ENCODE measurements at places on chromosomes 2 and 18. TPM values are rescaled to one million over a fixed set of nuclear protein-coding genes. Genes with fewer than 3 reads are reported as not detected.

The MARCHF4 gene
- 10.1 TPM for polyA plus RNA-seq

- DNase-seq, result no peak
Observed at GRCh38 chr2:233470839-233471238, 95.7 kb downstream of the USP40 start.

- no peak for DNase-seq
Observed at GRCh38 chr2:122261911-122262310, 506.5 kb downstream of the TSN start.

The CCDC178 gene
- not detected for polyA plus RNA-seq

The RIT2 gene
- polyA plus RNA-seq, result not detected

DNA sequence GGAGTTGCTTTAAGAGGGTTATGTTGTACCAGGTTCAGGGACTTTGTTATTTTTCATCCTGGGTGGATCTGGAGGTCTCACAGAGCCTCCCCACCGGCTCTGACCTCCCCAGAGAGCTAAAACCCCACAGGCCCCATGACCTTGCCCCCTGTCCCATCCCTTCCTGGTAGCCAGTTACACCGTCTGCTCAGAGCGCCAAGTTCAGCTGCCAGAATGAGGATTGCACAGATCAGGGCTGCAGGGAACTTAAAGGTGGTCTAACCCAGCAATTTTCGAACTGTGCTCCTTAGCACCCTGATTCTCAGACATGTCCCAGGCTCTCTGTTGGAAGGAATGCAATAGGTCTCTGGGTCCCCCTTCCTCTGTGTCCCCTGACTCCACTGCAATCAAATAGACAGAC, 32.1 kb downstream of the ATOH8 start:
- DNase-seq, result no peak

The GAL3ST2 gene
- polyA plus RNA-seq, result 0.41 TPM

The HOXD13 gene
- 0.17 TPM for polyA plus RNA-seq

The COX5B gene
- 341 TPM for polyA plus RNA-seq

The SULT1C4 gene
- not detected for polyA plus RNA-seq

The ZNF396 gene
- 0.94 TPM for polyA plus RNA-seq

The MAP4K4 gene
- 69.6 TPM for polyA plus RNA-seq

DNA sequence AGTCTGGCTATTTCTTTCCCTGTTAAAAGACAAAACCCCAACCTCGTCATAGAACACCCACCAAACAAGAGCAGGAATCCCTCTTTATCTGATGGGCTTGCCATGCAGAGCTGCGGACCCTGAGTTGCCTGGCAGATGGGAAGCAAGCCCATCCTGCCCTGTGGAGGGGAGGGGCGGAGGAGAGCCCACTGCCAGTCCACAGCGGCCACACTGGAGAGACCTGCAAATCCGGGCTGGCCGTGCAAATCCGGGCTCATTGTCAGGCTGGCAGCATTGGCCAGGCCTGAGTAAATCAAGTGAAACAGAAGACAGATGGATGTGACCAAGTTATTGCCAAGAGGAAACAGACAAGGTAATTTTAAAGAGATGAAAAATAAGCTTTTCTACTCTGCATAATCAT, 22.0 kb downstream of the MYL12B start:
- no peak for DNase-seq

The SERPINB8 gene
- polyA plus RNA-seq, result 3.5 TPM

DNA sequence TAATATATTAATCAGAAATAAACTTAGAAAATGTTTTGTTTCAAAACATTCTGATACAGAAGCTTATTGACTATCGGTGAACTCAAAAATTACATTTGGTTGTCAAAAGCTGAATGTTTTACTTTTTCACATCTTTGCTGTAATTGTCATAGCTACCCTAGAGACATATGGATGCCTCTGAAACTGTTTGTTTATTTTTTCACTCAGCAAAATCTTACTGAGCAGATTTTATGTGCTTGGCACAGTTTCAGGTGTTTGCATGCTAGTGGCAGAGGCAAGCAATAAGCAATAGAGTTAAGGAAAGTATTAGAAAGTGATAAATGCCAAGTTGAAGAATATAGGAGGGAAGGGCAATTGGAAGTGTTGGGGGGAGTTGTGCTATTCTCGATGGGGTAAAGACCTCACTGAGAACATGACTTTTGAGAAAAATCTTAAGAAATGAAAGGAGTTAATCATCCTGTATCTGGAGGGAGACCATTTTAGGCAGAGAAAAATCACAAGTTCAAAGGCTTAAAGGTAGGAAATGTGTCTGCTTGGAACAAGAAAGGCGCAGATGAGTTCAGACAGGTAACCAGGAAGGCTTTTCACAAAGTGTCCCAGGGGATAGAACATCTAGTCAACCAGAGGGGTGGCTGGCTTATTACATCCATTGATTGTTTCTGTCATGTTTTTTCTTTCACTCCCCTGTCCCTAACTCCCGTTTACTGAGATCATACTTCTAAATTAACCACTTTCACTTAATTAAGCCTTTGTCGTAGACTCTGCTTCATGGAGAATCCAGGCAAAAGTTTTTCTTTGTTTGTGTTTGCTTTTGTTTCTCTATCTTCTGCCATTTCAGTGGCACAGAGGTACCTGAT, 27.2 kb upstream of the COBLL1 start:
- no peak for DNase-seq

DNA sequence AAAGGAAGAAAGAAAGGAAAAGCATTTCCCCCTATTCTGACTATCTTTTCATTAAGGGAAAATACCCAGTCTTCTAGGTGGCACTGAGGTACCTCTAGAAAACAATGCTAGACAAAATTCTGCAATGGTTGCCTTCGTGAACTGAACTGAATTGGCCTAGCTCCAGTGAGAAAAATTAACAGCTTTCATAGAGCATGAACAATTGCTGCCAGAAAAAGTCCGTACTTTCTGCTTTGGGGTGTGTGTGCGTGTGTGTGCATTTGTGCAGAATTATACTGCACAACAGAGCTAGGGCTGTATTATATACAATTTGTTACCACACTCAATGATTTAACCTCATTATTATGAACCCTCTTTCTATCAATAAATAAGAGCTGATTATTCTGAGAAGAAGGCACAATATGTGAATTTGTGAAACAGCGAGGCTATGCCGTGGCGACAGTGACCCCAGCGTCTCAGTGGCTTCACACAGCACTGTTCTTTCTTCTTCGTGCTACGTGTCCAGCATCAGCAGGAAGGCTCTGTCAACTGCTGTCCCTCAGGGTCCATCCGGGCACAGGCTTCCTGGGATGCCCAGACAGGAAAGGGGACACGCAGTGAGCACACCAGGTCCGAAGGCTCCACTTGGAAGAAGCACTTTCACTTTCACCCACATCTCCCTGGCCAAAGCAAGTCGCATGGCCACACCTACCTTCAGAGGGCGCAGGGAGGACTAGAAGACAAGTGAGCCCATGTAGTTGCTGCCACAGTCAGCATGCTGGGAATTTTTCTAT, 47.5 kb downstream of the PTGR3 start:
- DNase-seq, result peak; percentile 61

The C2orf81 gene
- 2.4 TPM for polyA plus RNA-seq

DNA sequence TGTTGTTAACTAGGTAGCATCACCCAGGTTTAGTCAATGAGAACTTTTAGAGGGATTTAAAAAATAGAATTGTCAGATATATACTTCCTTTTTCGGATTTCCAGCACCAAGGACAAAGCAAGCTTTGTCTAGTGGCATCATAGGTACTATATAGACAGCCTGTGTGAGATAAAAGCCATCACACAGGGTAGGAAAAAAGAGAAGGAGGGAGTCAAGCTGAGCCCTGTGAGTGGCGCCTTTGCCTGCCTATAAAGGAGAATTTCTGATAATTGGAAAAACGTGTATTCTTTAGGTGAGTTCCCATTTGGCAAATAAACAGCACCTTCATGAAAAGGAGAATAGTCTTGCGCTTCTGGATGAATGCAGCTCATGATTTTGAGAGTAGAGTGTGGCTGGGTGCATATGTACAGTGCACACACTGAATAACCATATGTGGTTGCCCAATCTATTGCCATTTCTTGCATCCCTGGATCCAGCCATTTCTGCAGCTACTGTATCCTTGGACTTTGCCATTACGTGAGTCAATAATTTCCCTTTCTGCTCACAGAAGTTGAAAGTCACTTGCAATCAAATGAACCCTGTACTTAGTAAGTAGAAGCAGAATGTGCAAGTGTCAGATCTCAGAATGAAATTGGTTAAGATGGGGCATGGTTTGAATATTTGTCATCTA, 559.9 kb upstream of the MEX3C start:
- DNase-seq, result no peak

DNA sequence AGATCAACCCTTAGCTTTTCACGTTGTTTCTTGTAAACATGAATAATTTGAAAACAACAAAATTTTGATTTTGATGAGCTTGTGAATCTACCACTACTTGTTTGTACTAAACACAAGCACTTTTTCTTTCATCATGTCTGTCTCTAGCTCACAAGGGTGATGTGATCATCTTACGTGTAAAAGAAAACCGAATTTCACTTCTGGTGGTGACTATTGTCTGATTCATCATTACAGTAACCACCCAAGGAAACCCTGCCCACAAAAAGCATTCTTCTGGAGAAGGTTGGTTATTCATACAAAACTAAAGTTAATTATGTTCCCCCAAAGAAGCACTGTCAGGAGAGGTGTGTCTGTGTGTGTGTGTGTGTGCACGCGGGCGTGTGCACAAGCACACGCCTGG, 285.4 kb downstream of the ZNF516 start:
- DNase-seq, result no peak

DNA sequence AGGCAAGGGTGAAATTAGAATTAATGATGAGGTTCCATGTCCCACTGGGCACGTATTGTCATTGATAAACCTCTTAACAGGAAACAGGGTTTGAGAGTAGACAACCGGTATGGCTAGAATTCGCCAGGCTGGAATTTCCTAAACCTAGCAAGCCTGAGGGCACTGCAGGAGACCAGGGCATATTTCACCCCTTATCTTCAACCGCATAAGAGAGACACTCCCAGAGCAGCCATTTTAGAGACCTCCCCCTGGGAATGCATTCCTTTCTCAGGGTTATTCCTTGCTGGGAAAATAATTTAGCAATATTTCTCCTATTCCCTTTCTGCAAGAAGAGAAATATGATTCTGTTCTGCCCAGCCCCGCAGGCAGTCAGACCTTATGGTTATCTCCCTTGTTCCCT, 334.6 kb upstream of the LYPD1 start:
- DNase-seq, result no peak

The APCDD1 gene
- polyA plus RNA-seq, result not detected

The ARHGEF33 gene
- polyA plus RNA-seq, result 0.14 TPM

The LIMS3 gene
- polyA plus RNA-seq, result not detected

- DNase-seq, result no peak
Observed at GRCh38 chr2:196836440-196836839, 27.3 kb upstream of the C2orf66 start.

GRCh38 chr18:79974025-79974654, 9.7 kb downstream of the HSBP1L1 start:
- no peak for DNase-seq

DNA sequence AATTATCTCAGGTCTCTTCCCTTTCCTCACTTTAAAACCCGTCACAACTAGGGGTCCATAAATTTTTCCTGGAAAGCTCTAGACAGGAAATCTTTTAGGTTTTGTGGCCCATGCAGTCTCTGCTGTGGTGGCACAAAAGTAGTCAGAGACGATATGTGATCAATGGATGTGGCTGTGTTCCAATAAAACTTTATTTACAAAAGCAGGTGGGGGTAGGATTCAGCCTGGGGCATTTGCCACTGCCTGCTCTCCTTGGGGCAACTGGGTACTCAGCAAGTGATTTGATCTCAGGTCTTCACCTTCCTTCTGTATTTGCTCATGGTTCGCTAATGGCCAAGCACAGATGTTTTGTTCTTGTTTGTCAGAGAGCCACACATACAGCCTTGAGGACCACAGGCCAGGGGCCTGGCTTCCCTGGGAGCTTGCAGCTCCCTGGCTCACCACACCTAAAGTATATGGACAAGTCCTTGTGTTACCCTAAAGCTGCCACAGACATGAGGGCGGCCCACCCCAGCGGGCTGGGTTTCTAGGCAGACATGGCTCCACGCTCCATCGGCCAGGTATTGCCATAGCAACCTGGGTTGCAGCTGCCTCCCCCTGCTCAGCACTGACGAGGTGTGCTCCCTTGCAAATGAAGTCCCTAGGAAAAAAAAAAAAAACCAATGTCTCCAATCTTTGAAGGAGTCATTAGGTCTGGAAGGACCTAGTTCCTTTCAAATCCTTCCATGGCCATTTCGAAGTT, 89.7 kb upstream of the YWHAQ start:
- no peak for DNase-seq

The NOL4 gene
- polyA plus RNA-seq, result not detected

GRCh38 chr2:218340656-218341055, 16.0 kb upstream of the CATIP start:
- DNase-seq, result no peak

- no peak for DNase-seq
Observed at GRCh38 chr18:40096675-40097074, 1858.4 kb upstream of the PIK3C3 start.

DNA sequence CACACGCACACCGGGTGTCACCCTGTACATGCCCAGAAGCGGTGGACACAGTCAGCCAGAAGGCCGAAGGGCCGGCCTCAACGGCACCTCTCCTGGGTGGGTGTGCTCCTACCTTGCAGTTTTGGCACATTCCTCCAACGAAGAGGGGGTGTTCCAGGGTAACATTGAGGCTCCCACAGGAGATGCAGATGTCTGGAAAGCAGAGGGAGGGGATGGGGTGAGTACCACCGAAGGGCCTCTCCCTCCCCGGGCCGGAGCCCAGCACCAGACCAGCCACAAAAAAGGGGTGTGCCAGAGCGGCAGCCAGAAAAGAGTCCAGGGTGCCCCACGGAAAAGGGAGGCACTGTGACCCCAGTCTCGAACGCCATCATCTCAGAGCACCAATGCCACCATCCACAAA, 76.8 kb upstream of the POMC start:
- no peak for DNase-seq

GRCh38 chr18:77023102-77023782, 109.3 kb downstream of the MBP start:
- DNase-seq, result no peak

GRCh38 chr2:105889046-105889445, 144.3 kb downstream of the NCK2 start:
- DNase-seq, result no peak

GRCh38 chr2:174510583-174511189, 23.9 kb upstream of the GPR155 start:
- peak; percentile 62 for DNase-seq

- DNase-seq, result no peak
Observed at GRCh38 chr2:235630718-235631296, 137.0 kb downstream of the AGAP1 start.

- DNase-seq, result peak; percentile 41
Observed at GRCh38 chr2:6773007-6773693, 92.6 kb downstream of the CMPK2 start.

The SLC4A5 gene
- 0.38 TPM for polyA plus RNA-seq

- DNase-seq, result no peak
Observed at GRCh38 chr2:11482473-11483035, 16.6 kb upstream of the E2F6 start.

The CNDP1 gene
- not detected for polyA plus RNA-seq

DNA sequence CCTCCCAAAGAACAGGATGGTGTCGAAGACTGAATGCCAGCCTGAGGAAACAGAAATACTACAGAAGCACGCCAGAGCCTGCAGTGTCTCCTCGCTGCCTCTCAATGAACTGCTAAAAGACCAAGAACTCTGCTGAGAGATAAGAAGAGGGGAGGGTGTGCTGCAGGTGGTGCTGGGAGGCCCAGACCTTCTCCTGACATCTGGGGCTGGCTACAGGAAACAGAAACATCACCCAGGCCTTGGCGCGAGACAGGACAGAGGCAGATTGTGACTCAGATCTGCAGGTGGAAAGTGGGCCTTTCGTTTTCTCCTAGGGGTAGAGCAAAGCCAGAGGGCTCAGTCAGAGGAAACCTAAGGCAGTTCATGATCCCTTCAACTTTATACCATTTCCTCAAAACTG, 250.3 kb upstream of the TCF4 start:
- no peak for DNase-seq

- DNase-seq, result no peak
Observed at GRCh38 chr2:202017940-202018339, 15.7 kb upstream of the FZD7 start.

All from A549 (cell line).